ENCODE measurements at places on chromosomes 7 and 10.
A peak's percentile ranks its signal among the peaks of the same experiment; 100 is the strongest.

GRCh38 chr10:110336111-110336721 is 31.5 kb upstream of the SMNDC1 start:
- DNase-seq = no peak

GRCh38 chr10:42850931-42851330 is 68.3 kb downstream of the BMS1 start:
- no peak for DNase-seq

GRCh38 chr7:78742694-78743093 is 710.8 kb downstream of the MAGI2 start:
- DNase-seq = no peak

DNA sequence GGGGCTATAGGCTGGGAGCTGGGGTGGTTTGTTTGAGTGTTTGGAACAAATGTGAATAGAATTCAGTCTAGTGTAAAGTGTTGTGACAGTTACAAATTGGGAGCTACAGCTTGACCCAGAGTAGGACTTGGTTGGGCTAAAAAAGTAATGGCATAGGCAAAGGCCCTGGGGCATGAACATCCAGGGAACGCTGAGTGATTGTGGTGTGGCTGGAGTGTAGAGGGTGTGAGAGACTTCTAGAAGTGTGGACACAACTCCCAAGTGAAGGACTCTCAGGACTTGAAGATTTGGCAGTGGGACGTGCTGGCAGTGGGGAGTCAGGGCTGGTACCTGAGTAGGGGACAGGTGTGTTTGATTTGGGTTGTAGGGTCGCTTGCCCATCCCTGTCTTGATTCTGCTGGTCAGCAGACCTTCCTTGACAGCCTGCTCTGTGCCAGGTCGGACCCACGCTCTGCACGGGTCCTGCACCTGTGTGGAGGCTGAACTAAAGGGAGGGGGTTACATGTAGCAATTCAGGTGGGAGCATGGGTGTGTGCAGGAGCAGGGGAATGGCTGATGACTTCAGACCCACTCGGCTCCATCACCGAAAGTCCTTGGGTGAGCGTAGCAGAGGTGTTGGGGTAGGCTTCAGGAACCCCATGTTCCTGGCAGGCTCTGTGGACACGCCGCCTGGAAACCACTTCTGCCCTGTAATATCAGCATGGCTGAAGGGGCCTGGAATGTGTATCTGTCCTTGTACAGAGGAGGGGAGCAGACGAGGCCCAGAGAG is 43.3 kb downstream of the ZMIZ1 start:
- no peak for DNase-seq

DNA sequence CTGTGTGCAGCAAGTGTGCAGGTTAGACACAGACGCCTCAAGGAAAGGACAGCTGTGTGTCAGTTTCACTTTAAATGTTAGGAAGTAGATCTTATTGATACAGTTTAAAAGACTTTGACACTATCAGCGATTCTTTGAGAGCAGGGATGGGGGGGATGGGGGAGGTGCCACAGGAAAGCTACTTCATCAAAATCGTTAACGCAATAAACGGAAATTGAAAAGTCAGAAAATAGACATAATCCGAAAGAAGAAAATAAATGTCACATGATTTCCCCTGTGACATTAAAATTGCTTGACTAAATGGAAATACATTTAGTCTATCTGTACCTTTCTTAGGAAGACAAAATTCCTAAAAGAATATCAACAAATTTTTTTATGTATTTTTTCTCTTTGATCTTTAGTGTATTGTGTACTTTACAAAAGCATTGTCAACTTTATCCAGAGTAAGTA is 476 bp upstream of the ZNF33B start:
- peak; percentile 0 for DNase-seq

GRCh38 chr10:91887272-91888076 is 21.8 kb downstream of the FGFBP3 start:
- no peak for DNase-seq

GRCh38 chr10:83685458-83685857 is 453.9 kb upstream of the GHITM start:
- no peak for DNase-seq

DNA sequence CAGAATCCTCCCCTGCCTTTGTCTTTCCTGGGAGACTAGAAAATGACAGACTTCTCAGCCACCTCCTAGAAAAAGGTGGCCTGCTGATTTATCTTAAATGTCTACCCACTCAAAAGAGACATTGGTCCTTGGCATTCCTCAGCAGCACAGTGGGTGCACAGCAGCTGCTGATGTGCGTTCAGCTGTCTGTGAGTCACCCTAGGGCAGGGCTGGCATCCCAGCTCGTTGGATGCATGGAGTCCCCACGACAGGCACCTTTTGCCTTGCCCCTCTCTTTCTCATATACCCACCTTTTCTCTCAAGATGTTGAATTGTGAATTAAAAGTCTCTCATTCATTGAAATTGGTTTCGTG is 113.0 kb downstream of the DOCK1 start:
- no peak for DNase-seq

GRCh38 chr7:28222636-28223035 is 42.0 kb upstream of the JAZF1 start:
- no peak for DNase-seq

GRCh38 chr7:142669074-142669654 is 80.1 kb upstream of the PRSS1 start:
- no peak for DNase-seq

GRCh38 chr10:60732807-60733516 is 45.3 kb upstream of the CDK1 start:
- DNase-seq = no peak

DNA sequence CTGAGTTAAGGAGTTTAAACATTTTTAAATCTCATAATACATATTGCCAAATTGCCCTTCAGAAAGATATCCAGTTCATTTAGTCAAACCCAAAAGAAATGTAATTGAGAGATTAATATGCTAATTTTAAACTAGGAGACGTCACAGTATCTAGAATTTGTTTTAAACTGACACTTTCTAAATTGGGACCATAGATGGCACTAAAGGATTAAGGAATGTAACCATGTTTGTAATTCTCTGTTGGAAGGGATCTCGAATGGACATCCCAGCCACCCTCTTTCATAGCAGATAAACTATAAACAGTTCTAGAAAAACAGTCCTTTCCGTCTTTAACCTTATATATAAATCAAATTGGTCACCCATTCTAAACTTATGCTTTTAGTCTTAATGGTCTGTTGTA is 30.0 kb upstream of the SAMD9L start:
- peak; percentile 66 for DNase-seq
